ENCODE measurements at places on chromosomes 16 and 17. TPM values are rescaled to one million over a fixed set of nuclear protein-coding genes. Genes with fewer than 3 reads are reported as not detected.

DNA sequence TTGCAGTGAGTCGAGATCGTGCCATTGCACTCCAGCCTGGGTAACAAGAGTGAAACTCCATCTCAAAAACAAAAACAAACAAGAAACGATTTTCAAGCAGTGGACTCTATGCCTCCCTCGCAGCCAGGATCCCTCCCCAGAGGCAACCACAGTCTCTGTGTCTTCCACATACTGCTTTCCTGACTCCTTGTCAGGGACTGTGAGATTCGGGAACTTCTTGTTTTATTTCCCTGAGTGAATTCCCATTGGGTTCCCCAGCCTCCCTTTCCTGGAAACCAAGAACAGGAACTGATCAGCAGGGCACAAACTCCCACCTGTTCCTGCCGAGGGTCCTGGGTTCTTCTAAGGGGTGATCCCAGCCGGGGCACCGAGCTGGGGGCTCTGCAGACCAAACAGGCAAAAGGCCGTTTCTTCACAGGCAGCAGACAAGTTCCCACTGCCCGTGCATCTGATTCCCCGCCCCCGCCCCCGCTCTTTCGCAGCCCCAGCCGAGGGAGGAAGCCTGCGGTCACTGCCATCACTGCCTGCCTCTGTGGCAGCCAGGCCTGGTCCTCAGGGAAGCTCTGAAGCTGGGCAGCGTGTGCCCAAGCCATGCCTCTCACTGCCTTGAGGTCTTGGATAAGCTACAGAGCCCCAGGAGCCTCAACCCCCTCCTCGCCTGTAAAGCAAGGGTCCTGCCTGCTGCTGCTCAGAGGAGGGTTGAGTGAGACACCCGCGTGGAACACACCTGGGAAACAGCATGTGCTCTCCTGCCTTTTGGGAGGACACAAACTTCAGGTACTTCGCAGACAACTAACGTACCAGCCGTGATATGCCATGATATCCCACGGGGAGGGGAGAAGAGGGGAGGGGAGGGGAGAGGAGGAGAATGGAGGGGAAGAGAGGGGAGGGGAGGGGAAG, 5.5 kb upstream of the PIEZO1 start:
- no peak for DNase-seq

DNA sequence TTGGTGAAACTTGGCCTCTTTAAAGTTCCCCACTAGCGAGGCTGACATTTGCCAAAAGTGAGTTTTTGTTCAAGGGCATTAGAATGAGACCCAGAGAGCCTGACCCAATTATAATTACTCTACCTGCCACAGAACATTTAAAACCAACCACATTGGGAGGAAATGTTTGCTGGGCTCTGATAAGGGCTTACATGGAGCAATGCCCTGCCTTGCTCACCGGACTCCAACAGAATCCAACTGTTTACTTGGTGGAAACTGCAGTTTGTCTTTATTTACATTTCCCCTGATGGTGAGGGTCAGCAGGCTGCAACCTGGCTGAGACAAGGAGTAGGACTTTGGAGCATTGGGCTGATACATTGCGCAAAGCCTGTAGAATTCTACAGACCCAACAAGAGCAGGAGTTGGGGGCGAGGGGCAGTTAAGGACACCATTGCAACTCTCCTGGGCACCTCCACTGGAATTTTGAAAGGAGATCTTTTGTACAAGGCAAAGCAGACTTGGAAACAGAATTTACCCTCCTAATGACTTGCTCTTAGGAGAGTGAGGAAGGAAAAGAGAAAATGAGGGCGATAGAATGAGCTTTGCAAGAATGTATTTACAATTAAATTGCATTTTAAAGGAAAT, 368.6 kb downstream of the SHISA9 start:
- no peak for DNase-seq

- DNase-seq = no peak
Measured at GRCh38 chr16:9895817-9896216, 286.4 kb downstream of the GRIN2A start.

- DNase-seq = no peak
Measured at GRCh38 chr17:60640503-60640902, 37.1 kb upstream of the BCAS3 start.

The SEZ6L2 gene
- 176 TPM for total RNA-seq

The PSMD11 gene
- total RNA-seq = 94.1 TPM

The PDF gene
- total RNA-seq = 12.0 TPM

Measured in glutamatergic neuron (in vitro differentiated cells).